ENCODE measurements at places on chromosomes 2 and 18.

DNA sequence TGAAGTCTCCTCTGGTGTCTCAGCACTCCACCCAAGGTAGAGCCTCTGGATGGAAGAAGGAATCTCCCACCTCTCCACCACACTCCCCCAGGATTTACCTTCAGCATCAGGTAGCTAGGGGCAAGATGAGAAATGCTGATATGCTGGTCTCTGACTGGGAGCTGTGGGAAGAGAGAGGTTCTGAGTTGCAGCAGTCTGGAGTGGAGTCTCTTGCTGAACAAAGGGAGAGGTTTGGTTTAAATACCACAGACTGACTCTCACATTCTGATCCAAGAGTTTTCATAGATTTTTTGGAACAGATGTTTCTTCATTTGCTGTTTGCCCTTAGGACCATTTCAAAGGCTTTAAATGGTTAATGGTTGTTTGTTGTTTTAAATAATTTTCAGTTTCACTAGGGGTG, 1.1 kb upstream of the CFLAR start:
- DNase-seq: no peak

DNA sequence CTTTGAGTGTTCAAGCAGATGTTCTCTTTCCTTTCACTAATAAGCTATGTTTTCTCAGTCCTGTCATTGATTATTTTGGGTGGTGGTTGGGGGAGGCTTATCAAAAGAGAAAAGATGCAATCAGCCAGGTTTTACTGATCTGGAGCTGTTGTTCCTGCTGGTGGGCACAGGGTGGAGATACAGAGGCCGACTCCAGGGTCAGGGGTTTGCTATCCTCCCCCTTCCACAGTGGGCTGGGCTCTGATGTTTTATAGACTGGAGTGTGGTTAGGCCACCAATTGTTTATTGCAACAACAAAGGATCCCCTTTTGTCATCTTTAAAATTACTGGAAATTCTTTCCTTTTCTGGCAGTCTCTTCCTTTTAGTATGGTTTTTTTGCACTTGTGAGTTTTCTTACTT, 120.5 kb downstream of the TANC1 start:
- DNase-seq: no peak

DNA sequence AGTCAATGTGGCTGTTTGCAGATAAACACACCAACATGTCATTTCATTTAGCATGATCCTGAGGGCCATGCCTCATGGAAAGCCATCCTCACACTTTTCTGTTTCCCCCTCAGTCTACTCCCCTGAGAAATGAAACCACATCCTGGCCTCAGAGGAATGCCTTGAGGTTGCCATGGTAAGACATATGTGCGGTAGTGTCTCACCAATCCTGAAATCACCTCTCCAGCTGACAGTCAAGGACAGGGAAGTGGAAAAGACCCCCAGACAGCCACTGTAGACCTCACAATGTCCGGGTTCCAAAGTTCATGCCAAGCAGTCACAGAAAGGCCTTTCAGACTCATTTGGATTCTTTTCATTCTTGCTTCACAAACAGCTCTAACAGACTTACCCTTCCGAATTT, 175.2 kb upstream of the PKDCC start:
- no peak for DNase-seq

DNA sequence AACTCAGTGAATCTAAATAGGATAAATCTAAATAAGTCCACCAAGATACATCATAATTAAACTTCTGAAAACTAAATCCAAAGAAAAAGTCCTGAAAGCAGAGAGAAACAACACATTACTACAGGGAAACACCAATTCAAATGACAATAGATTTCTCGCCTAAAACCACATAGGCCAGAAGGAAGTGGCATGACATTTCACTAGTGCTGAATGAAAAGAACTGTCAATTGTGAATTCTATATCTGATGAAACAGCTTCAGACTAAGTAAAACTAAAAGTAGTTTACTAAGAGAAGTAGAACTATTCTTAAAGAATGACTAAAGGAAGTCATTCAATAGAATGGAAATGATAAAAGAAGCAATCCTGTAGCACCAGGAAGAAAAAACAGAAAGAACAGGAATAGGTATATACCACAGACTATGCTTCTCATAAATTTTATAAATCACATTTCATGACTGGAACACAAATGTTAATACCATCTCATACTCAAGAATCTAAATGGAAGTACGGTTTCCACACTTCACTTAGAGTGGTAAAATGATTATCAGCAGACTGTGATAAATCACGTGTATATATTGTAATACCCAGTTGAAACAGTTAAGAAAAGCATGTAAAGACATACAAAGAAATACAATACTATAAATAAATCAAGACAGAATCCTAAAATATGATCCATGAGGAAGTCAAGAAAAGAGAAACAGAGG, 46.4 kb downstream of the ASXL2 start:
- no peak for DNase-seq

GRCh38 chr2:230847883-230848388, 16.8 kb upstream of the ITM2C start:
- DNase-seq: peak; percentile 49

- DNase-seq: no peak
Measured at GRCh38 chr2:162490761-162491470, 147.0 kb downstream of the GCA start.

DNA sequence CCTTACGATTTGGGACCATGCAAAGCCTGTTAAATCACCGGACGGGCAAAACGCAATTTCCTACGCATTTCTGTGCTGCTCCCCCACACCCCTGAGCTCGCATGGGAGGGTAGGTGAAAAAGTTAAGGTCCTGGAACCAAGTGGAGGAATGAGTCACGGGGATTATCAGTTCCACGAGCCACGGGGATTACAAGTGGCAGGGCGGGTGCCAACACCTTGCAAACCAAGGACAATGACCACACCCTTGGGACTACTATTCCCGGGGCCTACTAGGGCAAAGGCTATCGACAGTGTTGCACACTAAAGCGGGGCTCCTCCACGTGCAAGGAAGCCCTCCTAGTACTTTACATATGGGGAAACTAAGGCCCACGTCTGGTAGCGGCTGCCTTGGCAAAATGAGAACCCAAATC, 447 bp downstream of the RETSAT start:
- no peak for DNase-seq

DNA sequence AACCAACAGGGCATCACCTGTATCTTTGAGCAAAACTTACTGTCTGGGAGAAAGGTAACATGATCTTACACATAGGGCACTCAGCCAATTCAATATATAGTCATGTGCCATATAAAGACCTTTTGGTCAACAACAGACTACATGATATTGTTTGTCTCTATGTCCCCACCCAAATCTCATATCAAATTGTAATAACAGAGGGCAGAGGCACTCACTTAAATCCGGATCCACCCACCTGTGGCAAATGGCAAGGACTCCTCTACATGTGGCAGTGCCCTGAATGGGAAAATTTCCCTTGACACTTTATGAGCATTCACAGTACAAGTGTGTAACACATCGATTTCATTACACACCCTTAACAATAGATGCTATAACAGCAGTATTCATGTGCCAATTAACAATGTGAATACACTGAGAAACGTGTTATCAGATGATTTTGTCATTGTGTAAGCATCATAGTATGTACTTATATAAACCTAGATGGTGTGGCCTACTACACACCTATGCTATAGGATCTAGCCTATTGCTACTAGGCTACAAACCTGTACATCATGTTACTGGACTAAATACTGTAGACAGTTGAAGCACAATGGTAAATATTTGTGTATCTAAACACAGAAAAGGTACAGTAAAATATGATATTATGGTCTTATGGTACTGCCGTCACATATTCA, 64.2 kb downstream of the STRADB start:
- no peak for DNase-seq
